Bronchial epithelial cell (primary cell): ENCODE measurements at places on chromosomes 11 and 22. TPM values are rescaled to one million over a fixed set of nuclear protein-coding genes. Genes with fewer than 3 reads are reported as not detected.

DNA sequence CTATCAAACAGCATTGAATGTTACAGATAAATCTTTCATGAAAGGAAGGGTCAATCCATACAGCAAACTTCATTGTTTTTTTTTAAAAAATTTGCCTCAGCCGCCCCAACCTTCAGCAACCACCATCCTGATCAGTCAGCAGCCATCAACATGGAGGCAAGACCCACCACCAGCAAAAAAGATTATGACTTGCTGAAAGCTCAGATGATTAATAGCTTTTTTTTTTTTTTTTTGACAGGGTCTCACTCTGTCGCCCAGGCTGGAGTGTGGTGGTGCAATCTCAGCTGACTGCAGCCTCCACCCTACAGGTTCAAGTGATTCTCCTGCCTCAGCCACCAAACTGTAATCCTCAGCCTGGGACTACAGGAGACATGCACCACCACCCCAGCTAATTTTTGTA lies 18.0 kb upstream of the CD3E start:
- DNase-seq: no peak

GRCh38 chr11:108368134-108368533 lies 99.2 kb downstream of the C11orf65 start:
- DNase-seq: peak; percentile 50

DNA sequence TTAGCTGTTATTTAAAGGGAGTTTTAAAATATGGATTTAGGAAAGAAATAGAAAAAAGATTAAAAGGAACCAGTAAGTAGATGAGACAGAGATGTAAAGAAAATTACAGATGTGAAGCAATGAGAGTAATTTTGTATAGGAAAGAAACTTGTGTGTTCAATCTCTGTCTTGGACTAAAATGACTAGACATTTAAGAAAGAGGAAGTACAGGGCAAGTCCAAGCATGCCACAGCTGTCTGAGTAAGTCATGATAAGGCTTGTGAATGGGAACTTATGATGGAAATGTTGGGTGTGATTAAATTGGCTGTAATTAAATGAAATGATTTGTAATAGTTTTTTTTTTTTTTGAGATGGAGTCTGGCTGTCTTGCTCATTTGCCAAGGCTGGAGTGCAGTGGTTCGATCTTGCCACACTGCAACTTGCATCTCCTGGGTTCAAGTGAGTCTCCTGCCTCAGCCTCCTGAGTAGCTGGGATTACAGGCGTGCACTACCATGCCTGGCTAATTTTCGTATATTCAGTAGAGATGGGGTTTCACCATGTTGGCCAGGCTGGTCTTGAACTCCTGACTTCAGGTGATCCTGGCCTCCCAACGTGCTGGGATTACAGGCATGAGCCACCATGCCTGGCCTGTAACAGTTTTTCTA lies 5.9 kb upstream of the ACY3 start:
- peak; percentile 98 for DNase-seq

GRCh38 chr11:132590986-132591385 lies 941.3 kb downstream of the OPCML start:
- DNase-seq: no peak

Gene HORMAD2
- total RNA-seq: not detected in 2 replicates

Gene KCNQ1
- total RNA-seq: 1.0 and 1.6 TPM in 2 replicates

Gene ACR
- total RNA-seq: not detected in 2 replicates

DNA sequence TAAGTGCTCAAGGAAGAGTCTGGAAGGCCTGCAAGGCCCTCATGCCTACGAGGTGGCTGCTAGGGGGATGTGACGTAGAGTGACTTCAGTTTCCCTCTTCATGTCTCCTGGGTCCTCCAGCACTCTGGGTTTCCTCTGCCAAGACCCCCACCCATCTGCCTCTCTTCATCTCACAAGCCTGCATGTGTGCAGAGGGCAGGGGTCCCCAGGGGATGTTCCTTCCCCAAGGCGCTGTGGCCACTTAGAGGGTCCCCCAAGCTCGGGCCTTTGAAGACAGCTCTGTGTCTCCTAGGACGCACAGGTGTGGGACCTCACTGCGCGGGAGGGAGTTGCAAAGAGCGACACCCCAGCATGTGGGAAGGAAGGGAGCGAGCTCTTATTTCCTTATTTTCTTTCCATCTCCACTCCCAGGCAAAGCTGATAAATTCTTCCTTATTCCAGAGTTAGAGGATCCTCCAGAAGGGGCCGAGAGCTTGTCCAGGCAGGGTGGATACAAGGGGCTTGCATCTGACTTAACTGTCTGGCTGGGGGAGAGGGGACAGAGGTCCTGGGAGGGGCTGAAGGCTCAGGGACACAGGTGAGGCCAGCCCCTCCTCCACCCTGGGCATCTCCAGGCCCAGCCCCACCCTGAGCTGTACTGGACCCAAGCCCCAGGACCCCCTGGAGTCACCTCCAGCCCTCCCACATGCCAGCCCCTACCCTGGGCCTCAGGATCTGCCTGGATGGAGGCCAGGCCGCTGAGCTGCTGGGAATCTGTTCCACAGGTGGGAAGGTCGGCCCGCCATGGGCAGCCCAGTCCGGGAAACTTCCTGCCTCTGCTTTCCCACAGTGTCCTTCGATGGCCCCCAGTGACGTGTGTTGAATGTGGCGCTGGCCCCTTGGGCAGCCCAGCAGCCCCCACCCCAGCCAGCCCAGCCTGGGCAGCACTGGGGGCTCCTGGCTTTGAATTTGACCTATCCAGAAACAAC lies 59.7 kb upstream of the KCNQ1OT1 start:
- no peak for DNase-seq

Gene GPR83
- under 0.01 TPM in 2 replicates for total RNA-seq

- DNase-seq: no peak
These were observed 251.1 kb downstream of the NXPE2 start for GRCh38 chr11:114929351-114930000.

GRCh38 chr22:44289414-44290171 lies 23.2 kb downstream of the SHISAL1 start:
- no peak for DNase-seq

- no peak for DNase-seq
These were observed 63.2 kb downstream of the PACS1 start for GRCh38 chr11:66133216-66133775.

DNA sequence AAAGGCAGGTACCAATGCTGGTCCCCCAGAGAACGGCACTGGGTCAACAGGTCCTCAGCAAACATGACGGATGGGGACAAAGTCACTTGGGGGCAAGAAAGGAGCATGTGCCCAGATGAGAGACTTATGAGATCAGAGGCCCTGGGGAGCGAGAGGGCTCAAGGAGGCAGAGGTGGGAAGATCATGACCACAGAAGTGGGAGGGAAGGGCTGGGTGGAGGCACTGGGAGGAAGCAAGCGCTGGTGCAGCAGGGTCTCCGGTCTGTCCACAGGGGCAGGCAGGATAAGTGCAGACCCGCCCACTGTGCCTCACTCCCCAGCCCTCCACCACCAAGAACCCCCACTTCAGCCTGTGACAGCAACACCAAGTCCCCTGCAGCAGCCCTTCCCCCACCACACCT lies 10.9 kb downstream of the ELFN2 start:
- no peak for DNase-seq

Gene GPHA2
- not detected in 2 replicates for total RNA-seq
